Activated naive CD4-positive, alpha-beta T cell treated with anti-CD3 and anti-CD28 coated beads for 36 hours (primary cell): ENCODE measurements at places on chromosomes 3 and 15. TPM values are rescaled to one million over a fixed set of nuclear protein-coding genes. Genes with fewer than 3 reads are reported as not detected.

The GXYLT2 gene
- not detected for total RNA-seq

The CCR2 gene
- not detected for total RNA-seq

The CSPG4 gene
- total RNA-seq, result not detected

The SLC27A2 gene
- total RNA-seq, result 25.2 TPM
